ENCODE measurements at places on chromosomes 1 and 21.

GRCh38 chr1:232454227-232454886 lies 175.6 kb downstream of the SIPA1L2 start:
- DNase-seq, result no peak

DNA sequence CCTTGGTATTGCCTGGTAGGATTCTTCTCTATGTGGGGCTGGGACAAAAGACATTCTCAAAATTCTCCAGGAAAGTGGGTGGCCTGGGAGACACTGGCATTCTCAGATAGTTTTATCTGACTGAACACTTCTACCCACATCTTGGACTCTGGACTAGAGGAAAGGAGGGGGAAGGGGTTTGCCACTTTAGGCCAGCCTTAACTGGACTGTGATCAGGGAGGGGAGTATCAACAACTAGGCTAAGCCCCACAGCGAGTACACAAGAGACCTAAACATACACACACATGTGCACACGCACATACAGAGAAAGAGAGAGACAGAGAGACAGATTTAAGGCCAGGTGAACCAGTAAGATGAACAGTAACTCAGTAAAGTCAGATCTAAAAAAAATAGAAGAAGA lies 1.2 kb upstream of the SEMA6C start:
- no peak for DNase-seq

DNA sequence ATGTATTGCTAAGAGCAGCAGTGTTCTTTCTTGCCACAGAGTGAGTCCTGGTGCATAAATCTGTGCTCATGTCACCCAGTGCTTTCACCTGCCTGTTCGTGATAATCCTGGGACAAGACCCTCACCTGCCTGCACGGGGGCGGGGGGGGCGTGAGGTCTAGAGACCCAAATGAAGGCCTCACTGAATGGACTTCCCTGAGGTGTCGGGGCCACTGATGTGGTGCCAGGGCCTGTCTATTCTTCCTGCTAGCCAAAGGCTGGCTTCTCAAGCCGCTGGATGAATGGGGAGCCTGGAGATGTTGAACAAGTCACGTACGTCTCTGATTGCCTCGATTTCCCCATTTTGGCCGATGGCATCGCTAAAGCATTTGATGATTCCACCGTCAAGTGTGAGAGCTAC lies 118.8 kb upstream of the IRF2BP2 start:
- DNase-seq, result no peak

DNA sequence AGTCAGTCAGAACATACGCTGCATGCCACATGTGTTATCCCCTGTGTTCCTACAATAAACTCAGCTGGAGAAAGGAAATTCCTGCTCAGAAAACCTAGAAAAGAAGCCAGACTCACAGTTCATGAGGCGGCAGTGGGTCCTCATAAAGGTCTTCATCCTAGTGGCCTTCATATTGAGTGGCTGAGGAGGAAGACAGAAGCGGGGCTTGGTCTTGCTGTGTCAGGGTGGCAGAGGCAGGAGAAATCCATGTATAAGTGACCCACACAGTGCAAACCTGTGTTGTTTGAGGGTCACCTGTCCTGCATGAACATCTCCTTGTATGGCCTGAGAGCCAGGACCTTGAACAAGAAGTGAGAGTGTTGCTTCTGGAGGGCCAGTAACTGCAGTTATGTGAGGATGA lies 4.0 kb upstream of the WNT3A start:
- DNase-seq, result no peak

- DNase-seq, result no peak
Observed at GRCh38 chr1:63663301-63663700, 70.1 kb downstream of the PGM1 start.

GRCh38 chr1:235910357-235911299 lies 43.9 kb upstream of the LYST start:
- DNase-seq, result no peak
